ENCODE measurements at places on chromosomes 3 and 15.

DNA sequence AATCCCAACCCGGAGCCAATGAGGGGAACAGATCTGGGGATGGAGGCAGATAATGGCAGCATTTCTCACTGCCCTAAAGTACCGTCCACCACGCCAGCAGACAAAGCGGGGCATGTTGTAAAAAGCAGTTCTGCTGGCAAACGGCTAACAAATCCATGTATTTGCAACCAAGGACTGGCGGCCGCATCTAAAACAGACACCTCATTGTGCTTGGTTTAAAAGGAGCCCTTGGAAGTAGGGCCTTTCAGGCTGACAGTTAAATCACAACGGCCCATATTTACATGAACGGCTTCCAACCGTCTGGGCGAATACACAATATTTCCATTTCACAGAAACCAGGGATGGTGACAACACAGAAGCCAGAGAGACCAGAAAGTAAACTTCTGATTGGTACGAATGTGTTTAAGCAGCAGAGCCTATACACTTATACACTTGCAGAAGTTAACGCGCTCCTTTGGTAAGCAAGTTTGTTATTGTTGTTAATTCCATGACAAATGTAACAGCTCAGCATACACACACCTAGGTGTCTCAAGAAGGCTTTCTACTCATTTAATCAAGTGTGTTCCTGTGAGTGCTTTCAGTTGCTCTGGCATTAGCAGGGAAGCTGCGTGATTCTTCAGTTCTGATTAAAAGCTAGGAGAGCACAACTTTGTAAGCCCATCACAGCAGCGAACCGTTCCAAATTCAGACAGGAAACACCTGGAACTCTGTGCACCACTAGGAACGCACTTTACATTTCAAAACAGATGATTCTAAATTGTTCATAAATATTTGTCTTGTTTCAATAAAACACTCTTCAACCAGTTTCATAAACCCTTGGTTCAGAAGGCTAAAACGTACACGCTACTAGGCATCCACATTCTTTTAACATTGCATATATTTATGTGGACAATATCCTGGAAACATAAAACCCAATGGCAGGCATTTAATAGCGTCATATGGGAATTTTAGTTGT, 112.9 kb downstream of the PDZRN3 start:
- no peak for DNase-seq

DNA sequence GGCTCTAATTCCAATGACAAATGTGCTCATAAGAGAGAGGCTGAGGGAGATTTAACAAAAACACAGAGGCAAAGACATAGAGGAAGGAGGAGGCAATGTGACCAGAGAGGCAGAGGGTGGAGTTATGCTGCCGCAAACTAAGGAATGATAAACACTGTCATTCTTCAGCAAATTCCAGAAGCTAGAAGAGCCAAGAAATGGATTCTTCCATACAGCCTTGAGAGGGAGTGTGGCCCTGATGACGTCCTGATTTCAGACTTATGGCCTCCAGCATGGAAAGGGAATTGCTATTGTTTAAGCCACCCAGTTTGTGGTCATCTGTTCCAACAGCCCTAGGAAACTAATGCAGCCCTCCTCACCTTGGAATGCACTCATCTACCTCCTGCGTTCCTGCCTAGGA, 30.5 kb downstream of the CD47 start:
- DNase-seq: no peak

DNA sequence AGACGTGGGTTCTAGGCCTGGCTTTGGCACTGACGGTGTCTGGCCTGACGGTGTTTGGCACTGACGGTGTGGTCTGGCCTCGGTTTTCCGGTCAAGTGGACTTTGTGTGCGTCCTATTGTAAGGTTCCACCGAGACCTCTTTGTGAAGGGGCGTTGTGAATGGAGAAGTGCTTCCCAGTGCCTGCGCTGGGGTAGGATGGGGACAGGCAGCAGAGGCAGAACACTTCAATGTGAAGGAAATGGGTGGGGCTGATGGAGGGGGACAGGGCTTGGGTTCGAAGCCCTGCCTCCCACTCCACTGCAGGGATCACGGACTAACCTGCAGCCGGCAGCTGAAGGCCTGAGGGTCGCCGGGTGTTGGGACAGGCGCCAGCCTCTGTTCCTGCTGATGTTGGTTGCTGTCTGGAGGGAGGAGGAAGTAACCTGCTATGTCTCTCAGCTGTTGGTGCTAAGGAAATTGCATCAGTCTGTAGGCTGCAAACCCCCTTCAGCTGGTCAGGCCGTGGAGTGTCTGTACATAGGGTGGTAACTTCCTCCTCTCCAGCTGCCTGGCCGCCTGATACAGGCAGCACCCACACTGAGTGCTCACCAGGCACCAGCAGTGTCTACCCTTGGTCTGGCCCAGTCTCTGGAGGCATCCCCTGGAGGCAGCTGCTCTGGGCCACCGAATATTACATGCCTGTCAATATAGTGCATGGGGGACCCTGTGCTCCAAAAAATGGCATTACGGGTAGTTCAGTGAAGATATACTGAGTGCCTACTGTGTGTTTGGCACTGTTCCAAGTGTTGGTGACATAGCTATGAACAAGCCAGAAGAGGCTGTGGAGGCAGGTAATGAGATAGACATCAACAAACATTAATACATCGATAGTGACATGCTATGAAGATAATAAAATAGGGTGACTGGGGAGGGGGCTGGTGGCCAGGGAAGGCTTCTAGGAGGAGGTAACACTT, 1.1 kb downstream of the TM6SF1 start:
- DNase-seq: no peak

DNA sequence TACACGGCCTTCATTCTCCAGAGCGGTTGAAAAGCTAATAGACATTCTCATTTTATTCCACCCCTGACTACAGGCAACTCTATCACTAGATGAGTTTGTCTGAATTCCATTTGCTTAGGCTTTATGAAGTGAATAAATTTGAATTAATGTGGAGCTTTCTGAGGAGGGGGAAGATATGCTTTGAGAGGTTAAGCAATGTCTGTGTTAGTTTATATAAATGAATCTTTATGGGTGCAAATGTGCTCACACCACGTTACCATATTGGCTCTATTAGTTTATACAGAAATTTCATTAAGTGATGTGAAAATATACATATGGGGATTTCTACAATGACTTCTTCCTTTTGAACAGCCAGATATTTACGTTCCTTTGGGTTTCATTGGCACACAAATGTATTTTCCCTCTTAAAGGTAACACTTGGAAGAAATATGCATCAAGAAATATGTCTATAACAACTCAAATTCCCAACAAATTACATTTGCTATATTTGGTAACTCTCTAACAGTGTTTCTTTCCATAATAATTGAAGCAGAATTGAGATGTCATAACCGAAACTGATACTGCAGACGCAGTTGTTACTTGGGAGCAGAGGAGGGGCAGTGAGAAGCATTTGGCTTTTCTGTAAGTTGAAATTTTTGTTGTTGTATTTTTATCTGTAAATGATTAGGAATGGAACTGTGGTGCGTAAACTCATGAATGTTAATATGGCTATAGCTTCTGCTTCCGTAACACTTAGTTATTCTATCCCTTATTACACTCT, 359.4 kb downstream of the CACNA2D3 start:
- no peak for DNase-seq

DNA sequence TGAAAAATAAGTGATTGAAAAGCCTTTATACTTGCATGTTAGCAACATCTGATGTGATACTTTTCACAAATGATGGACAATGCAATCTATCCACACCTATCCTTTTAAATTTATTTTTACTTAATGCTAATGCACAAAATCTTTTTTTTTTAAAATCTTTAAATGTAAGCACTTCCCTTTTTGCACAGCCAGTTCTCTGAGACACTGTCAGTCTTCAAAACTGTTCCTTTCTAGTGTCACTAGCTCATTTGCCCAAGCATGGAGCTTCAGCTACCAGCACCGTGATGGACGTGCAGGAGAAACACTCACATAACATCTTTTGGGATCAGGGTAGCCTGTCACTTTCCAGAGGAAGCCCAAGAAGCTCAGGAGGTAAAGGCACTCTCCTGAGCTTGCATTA, 50.1 kb downstream of the NR1D2 start:
- DNase-seq: no peak

All from effector CD4-positive, alpha-beta T cell (primary cell).